NCI-H2171 treated with DMSO at 0.1 percent for 48 hours (cell line): ENCODE measurements at places on chromosomes 1 and 21.
A peak's percentile ranks its signal among the peaks of the same experiment; 100 is the strongest.

- peak; percentile 92 for DNase-seq
Measured at GRCh38 chr1:29379443-29380073, 143.2 kb downstream of the PTPRU start.

DNA sequence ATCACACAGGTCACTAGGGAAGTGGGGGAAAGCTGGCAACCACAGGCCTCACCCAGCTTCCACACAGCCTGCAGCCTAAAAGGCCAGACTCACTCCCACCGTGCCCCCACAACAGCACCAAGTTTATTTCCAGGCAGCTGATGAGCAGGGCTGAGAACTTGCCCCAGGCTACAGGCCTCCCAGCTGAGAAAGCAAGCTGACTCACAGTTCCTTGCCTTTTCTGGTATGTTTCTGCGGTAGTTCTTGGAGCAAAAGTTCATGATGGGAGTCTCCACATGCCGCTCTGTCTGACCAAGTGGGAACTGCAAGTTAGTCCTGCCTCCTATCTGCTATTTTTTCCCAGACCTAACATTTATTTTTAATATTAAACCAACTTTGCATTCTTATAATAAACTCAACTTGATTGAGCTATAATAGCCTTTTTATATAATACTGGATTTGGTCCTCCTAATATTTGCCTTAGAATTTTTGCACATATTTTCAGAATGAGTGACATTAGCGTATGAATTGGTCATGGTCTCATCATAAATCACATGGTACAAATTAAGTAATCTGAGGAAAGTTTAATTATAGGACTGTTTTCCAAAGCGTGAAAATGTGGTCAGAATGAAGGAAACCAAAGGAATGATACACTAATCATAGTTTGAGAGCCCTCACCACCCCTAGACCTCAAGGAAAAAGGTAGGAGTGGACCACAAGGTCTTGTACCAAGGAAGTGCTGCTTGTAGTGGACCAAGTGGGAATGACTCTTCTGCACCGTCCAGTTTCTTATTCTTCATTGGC is 30.7 kb downstream of the RPAP2 start:
- no peak for DNase-seq

- no peak for DNase-seq
Measured at GRCh38 chr1:112706505-112707220, at the start of gene RHOC. RHOC (minus strand) TSS chr1:112707127; CDS start chr1:112703799, 3,328 bp downstream.

DNA sequence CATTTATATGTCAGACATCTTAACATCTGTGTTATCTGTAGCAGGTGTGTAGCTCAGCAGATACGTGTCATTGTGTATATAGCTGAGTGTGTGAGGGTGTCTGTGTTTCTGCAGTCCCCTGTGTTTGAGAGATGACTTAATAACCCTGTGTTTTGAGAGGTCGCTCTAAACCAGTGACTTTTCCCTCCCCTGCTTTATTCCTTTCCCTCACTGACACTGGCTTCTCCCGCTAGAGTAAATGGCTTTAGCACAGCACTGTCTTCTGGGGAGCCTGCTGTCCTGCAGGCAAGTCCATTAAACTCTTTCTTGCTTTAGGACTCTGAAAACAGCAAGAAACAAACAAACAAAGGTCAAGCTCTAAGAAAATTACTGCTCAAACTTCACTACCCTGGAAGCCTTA is 53.0 kb downstream of the VANGL1 start:
- DNase-seq, result no peak

DNA sequence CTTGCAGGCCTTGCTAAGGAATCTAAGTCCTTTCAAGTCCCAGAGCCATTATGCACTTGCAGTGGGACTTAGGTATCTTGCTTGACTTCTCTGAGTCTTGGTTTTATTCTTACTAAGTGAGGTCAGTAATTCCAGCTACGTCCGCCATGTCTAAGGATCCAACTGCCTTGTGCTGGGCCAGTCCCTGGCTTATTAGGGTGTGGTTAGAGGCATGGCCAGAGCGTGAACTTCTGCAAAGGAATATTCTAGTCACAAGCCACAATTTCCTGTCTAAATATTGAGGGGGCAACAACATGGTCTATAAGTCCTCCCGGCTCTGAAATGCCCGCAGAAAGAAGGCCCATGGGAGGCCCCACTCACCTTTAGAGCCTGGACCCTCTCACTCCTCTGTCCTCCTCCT is 82.9 kb downstream of the TMEM53 start:
- no peak for DNase-seq

- DNase-seq, result no peak
Measured at GRCh38 chr21:32728848-32729247, 1.0 kb upstream of the SYNJ1 start.

DNA sequence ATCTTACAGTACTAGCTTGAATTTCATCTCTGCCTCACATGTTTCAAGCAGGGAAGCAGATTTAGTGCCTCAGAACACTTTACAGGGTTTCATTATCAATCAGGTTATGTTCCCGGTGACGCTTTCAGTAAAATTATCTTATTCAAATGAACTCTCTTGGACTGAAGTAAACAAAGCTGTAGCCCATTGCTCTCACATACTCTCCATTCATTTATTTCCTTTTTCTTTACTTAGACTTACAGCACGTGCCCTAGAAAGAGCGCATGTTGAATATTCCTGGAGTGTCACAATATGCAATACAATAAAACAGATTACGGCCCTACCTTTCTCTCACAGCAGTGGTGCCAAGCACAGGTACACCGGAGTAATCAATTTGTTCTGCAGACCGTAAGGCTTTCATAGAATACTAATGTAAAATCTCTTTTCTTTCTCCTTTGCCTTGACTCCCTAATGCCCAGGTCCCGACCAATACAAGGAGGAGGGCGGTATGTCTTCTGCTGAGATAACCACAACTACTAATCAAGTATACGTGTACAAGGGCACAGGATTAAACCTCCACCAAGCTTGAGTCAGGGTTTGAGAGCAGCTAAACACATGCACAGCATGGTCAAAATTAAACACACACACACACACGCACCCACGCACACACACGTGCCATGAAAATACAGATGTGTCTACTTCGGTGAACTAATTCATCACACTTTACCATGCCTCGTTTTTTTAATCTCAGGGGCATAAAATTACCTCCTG is 62.8 kb downstream of the NRIP1 start:
- no peak for DNase-seq

- DNase-seq, result no peak
Measured at GRCh38 chr1:181324797-181325616, 158.3 kb upstream of the CACNA1E start.

- DNase-seq, result no peak
Measured at GRCh38 chr1:112906150-112906698, 49.8 kb downstream of the SLC16A1 start.

DNA sequence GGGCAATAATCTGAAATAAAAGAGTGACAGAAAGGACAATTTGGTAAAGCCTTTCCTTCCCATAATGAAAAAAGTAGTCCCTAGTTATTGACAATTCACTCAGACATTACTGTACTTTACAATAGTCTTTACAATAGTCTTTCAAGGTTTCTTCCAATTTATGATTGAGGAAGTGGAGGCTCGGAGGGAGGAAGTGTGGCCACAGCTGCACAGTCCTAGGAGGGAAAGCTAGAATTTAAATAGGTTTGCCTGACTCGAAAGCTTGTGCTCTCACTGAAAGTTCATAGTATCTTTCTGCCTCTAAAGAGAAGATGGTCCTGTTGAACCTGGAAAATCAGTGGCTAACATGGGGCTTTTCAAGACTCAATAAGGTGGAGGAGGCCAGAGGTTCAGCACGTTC is 203.2 kb downstream of the SDCCAG8 start:
- DNase-seq, result no peak

DNA sequence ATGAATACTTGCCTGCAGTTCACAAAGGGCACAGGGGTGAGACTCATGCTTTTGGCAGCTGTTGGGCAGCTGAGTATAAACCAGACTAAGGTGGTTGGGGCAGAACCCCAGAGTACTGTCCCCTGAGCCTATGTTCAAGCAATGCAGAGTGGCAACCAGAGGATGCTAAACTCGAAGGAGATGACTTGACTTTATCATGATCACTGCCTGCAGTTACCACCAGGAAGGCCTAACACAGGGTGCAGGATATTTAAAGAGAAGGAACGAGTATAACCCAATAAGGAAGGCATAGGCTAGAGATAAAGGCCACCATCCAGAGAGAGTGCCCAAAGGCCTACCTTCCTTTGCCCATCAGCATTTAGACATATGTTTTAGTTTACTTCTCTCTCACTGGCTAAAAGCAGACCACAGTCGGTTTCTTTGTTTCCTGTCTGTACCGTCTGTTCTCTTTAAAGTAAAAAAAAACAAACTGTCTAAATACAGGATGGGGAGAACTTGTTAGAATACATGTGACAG is 83.3 kb downstream of the MPZL1 start:
- DNase-seq, result no peak

- no peak for DNase-seq
Measured at GRCh38 chr21:37061926-37062592, 10.8 kb downstream of the PIGP start.

DNA sequence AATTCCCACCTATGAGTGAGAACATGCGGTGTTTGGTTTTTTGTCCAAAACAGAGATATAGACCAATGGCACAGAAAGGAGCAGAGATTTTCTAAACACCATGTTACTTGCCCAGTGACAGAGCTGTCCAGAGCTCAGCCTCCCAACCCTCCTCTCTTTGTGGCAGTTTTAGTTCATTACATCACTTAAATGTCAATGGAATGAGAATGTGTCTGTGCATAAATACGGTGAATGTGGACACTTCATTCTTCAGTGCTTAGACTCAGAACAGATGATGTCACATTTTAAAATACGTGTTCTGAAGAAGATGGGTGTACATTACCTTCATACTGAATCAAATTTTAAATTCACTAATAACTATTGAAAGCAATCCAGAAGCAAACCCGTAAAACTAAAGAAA is 374.9 kb downstream of the DSCAM start:
- no peak for DNase-seq

DNA sequence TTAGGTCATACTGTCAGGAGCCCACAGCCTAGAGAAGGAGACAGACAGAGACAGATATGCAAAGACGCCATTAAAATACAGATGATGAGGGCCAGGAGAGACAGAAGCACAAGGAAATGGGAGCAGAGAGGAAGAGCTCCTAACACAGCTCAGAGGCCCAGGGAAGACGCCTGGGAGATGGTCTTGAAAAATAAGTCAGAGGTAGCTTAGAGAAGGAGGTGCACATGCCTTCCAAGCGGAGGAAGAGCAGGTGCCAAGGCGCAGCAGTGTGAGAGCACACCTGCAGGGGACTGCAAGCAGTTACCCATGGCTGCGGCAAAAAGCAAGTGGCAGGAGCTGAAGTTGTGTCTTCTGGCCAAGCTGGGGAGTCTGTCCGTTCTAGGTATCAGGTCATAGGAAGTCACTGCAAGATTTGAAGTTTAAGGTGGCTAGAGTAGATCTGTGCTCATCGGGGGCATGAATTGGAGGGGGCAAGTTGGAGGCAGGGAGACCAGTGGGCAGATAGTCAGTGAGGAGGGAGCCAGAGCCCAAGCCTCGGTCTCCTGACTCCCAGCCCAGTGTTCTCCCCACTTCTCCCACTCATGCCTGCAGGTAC is 1.3 kb upstream of the TRABD2B start:
- DNase-seq, result no peak

DNA sequence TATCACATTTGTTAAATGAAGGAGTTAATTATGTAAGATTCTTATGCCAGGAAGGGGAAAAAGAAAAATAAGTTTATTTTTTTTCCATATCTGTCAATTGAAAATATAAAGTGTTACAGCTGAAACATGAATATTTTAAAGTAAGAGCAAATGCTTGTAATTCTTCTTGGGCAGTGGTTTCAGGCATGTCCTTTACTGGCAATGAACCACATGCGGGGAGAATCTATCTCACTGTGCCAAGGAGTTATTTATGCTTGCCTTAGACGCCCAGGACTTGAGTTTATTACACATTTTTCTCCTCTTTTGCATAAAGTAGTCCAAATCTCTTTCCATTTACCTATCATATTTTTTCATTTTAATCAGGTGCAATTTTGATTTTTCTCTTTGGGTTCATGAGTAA is 207.8 kb upstream of the NRIP1 start:
- no peak for DNase-seq

GRCh38 chr1:240462766-240463395 is 149.1 kb downstream of the GREM2 start:
- DNase-seq, result peak; percentile 1

DNA sequence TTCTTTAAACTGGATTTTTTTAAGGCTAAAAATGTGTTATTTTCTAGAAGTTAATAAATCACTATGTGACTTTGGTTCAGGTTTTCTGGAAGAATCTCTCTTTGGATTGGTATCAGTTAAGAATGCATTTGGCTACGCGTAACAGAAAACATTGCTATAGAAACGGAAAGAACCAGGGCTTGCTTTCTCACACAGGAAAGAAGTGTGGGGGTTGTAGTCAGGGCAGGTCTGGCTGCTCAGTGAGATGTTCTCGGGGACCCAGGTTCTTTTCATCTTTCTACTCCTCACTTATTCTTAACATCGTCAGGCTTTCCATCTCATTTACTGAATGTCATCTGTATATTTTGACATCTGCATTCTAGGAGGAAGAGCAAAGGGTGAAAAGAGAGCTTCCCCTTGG is 191.4 kb downstream of the ZBTB18 start:
- DNase-seq, result no peak

DNA sequence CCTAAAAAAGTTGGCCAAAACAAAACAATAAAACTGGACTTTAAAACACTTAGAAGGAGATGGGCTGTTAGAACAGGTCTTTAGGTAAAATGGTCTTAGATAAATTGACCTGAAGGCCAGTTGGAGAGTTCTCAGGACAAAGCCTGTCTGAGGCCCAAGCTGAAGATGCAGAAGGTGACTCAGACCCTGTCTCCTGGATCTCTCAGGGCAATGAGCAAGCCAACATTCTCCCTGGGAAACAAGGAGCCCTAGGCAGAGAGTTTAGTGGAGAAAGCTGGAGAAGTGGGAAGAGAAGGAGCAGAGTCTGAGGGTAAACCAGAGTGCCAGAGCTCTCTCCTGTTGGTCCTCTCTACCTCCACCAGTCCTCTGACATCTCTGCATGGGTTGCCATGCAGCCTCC is 70.1 kb downstream of the FCRL5 start:
- no peak for DNase-seq

GRCh38 chr1:159239551-159240220 is 35.0 kb downstream of the ACKR1 start:
- no peak for DNase-seq

- DNase-seq, result peak; percentile 66
Measured at GRCh38 chr21:45534636-45535331, 7.5 kb downstream of the SLC19A1 start.

DNA sequence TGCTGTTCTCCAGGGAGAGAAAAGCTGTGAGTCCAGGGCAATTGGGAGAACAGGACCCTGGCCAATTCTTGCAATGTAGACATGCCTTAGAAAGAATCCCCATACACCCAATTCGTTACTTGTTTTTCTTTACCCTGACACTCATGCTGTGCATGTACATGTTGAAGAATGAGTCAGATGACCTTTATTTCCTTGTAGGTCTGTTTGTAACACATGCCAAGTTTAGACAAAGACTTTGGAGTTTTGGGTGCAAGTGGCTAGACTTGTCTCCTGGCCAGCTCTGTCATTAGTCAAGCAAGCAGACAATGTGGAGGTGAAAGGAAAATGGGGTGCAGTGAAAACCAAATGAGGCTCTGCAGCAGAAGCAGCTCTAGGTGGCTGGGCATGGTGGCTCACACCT is 38.1 kb downstream of the GNPAT start:
- no peak for DNase-seq

GRCh38 chr21:38925478-38925877 is 119.7 kb downstream of the ETS2 start:
- DNase-seq, result no peak
